ENCODE measurements at places on chromosomes 1 and 21. TPM values are rescaled to one million over a fixed set of nuclear protein-coding genes. Genes with fewer than 3 reads are reported as not detected.

The RHBDL2 gene
- not detected for total RNA-seq

The HTR1D gene
- not detected for total RNA-seq

The CD1E gene
- not detected for total RNA-seq

The RLF gene
- 5.9 TPM for total RNA-seq

The C1orf122 gene
- total RNA-seq: 62.9 TPM

The DYRK1A gene
- total RNA-seq: 21.3 TPM

The BCL2L15 gene
- not detected for total RNA-seq

The PADI1 gene
- total RNA-seq: not detected

The PRMT2 gene
- total RNA-seq: 80.9 TPM

The DDOST gene
- total RNA-seq: 316 TPM

The TMEM59 gene
- 85.9 TPM for total RNA-seq

The HPCA gene
- total RNA-seq: 0.15 TPM

The GPA33 gene
- total RNA-seq: not detected

The AMY1B gene
- not detected for total RNA-seq

The CRP gene
- total RNA-seq: not detected

The PTPN14 gene
- total RNA-seq: 16.5 TPM

The OR2AK2 gene
- not detected for total RNA-seq

The ARHGEF16 gene
- total RNA-seq: 0.15 TPM

The SPRR2E gene
- not detected for total RNA-seq

The KRTAP11-1 gene
- not detected for total RNA-seq

The PDZK1 gene
- under 0.01 TPM for total RNA-seq

The IQCC gene
- 2.9 TPM for total RNA-seq

The OPN3 gene
- total RNA-seq: 35.7 TPM

The VCAM1 gene
- total RNA-seq: 4.5 TPM

The GNAT2 gene
- total RNA-seq: 0.30 TPM

The MYBPHL gene
- total RNA-seq: not detected

The AGT gene
- 0.17 TPM for total RNA-seq

The SLC9C2 gene
- not detected for total RNA-seq

The C8A gene
- total RNA-seq: not detected

The SYNJ1 gene
- total RNA-seq: 1.7 TPM

The FCER1G gene
- not detected for total RNA-seq

The MSH4 gene
- not detected for total RNA-seq

The LMO4 gene
- 73.3 TPM for total RNA-seq

The FMO2 gene
- 3.9 TPM for total RNA-seq

The EVA1C gene
- 2.7 TPM for total RNA-seq

The IL6R gene
- total RNA-seq: 2.1 TPM

The FAM167B gene
- 0.30 TPM for total RNA-seq

The LENEP gene
- not detected for total RNA-seq

The SLC44A5 gene
- total RNA-seq: not detected

The SPRR1A gene
- total RNA-seq: not detected

The S100A5 gene
- total RNA-seq: not detected

The SPATA21 gene
- not detected for total RNA-seq

The DNAI4 gene
- total RNA-seq: 1.6 TPM

The ROR1 gene
- 9.5 TPM for total RNA-seq

The NFASC gene
- 1.2 TPM for total RNA-seq

The IFFO2 gene
- 5.4 TPM for total RNA-seq

The PCAT6 gene
- total RNA-seq: 0.89 TPM

The THEM5 gene
- total RNA-seq: not detected

The CXADR gene
- total RNA-seq: 2.1 TPM

The CDK18 gene
- 0.15 TPM for total RNA-seq

The NUP210L gene
- not detected for total RNA-seq

The TIAM1 gene
- 0.59 TPM for total RNA-seq

The SPRR2F gene
- not detected for total RNA-seq

The FAM131C gene
- 0.45 TPM for total RNA-seq
